Right atrium auricular region (tissue), 2 donors: ENCODE measurements at places on chromosomes 12 and 14.

DNA sequence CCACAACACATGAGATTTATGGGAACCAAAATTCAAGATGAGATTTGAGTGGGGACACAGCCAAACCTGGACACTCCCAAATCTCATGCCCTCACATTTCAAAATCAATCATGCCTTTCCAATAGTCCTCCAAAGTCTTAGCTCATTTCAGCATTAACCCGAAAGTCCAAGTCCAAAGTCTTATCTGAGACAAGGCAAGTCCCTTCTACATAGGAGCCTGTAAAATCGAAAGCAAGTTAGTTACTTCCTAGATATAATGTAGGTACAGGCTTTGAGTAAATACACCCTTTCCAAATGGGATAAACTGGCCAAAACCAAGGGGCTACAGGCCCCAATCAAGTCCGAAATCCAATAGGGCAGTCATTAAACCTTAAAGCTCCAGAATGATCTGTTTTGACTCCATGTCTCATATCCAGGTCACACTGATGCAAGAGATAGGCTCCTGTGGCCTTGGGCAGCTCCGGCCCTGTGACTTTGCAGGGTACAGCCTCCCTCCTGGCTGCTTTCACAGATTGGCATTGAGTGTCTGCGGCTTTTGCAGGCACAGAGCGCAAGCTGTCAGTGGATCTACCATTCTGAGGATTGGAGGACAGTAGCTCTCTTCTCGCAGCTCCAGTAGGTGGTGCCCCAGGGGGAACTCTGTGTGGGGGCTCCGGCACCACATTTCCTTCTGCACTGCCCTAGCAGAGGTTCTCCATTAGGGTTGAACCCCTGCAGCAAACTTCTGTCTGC is 60.1 kb downstream of the LRIG3 start:
- DNase-seq = no peak

DNA sequence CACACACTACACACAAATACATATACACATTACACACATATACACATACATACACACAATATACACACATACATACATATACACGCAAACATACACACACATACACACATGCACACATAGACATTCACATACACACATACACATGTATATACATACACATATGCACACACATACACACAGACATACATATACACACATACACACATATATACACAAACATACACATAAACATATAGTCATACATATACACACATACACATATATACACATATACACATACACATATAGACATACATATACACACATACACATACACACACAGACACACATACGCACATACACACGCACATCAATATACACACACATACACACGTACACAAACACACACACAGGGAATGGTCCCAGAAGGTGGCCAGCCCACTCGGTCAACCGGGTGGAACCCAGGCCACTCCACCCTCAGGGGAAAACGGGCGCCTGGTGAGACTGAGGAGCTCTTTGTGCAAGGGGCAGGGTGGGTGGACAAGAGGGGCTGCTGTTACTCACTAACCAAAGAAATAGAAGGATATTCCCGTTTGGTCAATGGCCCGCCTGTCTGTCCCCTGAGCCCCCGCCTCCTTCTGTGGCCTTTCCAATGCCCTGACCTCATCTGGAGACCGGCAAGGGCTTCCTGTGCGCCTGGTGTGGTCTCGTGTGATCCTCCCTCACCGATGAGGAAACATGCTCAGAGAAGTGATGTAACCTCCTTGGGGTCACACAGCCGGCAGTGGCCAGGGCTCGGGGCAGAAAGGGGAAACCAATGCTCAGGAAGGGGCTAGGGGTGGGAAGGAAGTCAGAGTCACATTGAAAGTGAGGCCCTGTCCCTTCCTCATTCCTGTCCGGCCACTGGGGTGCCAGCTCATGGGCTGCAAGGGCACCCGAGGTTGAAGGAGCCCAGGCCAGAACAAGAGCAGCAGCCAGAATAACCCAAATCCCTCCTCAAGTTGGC is 5.3 kb downstream of the TRPV4 start:
- peak; percentile 69 for DNase-seq

DNA sequence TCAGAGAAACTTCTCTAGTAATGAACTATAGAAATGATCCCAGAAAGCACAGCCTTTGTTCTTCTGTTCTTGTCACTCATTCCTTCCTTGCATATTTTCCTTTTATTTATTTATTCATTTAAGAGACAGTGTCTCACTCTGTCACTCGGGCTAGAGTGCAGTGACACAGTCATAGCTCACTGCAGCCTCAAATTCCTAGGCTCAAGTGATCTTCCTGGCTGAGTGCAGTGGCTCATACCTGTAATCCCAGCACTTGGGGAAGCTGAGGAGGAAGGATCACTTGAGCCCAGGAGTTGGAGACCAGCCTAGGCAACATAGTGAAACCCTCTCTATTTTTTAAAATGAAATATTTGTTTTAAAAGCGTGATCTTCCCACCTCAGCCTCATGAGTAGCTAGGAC is 11.5 kb downstream of the TECPR2 start:
- no peak for DNase-seq

DNA sequence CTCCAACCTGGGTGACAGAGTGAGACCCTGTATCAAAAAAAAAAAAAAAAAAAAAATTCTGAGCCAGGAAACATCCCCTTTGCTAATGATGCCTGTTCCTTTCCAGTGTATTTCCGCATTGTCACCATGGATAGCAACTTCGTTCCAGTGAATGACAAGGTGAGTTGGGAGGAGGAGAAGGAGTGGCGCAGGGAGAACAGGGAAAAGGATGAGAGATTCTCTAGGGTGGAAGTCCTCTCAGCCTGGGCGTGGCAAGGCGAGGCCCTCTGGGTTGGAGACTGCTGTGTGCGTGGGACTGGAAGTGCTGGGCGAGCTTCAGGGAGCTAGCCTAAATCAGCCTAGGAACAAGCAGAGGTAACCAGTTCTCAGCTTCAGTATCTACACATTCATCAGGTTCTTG is 7.2 kb downstream of the A2ML1 start:
- DNase-seq = no peak

GRCh38 chr12:4012977-4013968 is 140.1 kb upstream of the PARP11 start:
- no peak for DNase-seq

- DNase-seq = no peak
Observed at GRCh38 chr12:19398376-19399363, 40.6 kb upstream of the AEBP2 start.

GRCh38 chr12:108915632-108916133 is 35.8 kb downstream of the DAO start:
- no peak for DNase-seq

DNA sequence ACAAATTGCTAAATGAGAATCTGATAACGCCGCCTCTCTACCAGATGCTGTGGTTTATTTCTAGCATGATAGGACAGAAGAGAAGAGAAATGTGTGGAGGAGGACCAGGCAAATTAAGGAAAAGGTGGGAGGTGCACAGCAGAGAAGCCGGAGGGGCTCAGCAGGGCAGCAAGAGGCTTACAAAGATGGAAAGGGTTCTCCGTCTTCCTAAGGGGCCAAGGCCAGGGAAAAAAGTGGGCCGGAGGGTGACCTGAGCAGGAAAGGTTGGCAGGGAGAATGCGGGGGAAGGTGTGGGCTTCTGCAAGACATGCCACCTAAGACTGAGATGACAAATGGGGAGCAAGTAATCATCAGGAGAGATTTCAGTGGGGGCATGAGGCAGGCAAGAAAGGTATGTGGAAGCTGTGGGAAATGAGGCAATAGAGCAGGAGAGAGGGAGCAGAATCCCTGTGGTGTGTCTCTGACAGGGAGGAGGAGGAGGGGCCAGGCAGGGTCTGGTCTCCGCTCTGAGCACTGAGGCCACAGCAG is 18.7 kb downstream of the MANSC1 start:
- no peak for DNase-seq

DNA sequence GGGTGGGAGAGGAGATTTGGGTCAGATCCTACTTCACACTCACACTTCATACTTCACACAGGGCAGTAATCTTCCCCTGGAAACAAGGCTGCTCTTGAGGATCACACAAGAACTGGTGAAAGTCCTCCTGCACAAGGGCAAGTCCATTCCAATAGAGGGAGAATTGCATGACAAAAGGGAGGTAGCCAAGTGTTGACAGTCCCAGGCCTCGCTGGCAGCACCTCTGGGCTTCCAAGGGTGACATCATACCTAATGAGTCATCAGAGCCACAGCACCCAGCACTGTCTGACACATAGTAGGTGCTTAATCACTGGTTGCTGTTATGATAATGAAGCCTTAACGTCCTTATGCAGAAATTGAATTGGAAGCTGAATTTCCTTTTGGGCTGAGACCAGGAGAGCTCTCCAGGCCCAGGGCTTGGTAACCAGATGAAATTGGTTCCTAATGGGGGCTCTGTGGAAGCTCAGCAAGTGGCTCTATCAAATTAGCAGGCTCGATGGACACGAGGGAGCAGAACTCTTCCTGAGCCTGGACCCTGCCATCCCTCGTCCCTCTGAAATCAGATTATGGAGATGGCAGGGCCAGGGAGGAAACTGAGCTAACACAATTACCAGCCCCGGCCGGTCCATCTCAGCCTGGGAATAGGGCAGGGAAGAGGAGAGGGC is 58.8 kb upstream of the ACTN1 start:
- no peak for DNase-seq

DNA sequence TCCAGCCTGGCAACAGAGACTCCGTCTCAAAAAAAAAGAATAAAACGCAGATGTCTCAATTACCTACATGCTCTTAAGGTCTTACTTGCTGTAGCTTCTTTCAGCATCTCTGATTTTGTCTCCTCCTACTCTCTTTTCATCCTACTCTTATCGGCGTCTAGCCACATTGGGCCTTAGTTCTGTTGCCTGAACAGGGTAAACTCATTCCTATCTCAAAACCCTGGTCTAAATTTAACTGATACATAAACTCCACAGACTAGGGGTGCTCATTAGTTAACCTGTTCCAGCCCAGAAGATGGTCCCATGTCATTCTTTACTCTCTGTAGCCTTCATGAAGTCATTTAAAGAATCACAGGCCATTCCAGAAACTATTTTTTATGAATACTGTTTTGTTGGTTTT is 33.6 kb downstream of the EXD2 start:
- DNase-seq = no peak

- DNase-seq = no peak
Observed at GRCh38 chr14:64806202-64806861, 73.4 kb downstream of the SPTB start.

GRCh38 chr12:53696285-53696654 is 20.4 kb upstream of the ATP5MC2 start:
- DNase-seq = peak; percentile 67

GRCh38 chr12:71935594-71935993 is 3.1 kb upstream of the TPH2 start:
- DNase-seq = no peak

DNA sequence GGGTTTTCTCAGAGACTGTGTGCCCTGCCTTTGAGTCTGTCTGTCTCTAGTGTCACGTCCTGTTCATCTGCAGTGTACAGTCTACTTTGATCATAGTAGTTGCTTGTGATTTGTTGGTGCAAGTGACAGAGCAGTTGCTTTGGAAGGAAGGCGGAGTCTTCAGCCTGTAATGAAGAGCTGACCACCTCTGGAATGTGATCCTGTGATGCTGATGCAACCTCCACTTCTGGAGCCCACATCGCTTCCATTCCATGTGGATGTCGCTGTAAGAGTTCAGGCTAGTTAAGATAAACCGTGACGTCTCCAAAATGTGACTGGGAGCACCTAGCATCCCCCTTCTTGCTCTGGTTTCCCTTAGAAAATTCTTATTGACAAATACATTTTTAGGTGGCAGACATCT is 51.8 kb downstream of the PELI2 start:
- no peak for DNase-seq

DNA sequence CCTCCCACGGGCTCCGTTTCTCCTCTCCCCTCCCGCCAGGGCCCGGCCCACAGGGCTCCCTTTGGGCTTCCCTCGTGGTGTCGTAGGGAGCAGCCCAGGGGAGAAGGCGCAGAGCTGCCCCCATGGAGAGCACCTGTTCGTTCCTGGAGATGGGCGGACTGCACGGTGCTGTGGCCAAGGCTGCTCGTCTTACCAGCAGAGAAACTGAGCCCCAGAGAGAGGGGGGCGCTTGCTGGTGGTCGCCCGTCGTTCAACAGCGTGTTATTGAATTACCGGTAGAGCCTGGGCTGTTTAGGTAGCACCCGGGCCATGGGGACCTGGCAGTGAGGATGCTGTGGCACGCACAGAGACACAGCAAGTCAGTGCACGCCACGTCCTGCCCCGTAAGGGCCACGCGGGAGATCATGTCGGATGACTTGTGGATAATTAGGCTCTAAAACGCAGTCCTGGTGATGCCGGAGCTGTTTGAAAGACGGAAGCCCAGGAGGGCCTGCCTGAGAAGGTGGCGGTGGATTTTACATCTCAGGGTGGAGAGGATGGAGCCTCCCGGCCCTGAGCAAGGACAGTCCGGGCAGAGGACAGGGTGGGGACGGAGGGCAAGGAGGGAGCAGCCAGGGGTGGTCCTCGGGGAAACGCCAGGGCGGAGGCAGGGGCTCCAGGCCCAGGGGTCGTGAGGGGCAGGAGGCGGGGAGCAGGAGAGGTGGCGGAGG is 134.4 kb downstream of the ADGRD1 start:
- peak; percentile 52 for DNase-seq

DNA sequence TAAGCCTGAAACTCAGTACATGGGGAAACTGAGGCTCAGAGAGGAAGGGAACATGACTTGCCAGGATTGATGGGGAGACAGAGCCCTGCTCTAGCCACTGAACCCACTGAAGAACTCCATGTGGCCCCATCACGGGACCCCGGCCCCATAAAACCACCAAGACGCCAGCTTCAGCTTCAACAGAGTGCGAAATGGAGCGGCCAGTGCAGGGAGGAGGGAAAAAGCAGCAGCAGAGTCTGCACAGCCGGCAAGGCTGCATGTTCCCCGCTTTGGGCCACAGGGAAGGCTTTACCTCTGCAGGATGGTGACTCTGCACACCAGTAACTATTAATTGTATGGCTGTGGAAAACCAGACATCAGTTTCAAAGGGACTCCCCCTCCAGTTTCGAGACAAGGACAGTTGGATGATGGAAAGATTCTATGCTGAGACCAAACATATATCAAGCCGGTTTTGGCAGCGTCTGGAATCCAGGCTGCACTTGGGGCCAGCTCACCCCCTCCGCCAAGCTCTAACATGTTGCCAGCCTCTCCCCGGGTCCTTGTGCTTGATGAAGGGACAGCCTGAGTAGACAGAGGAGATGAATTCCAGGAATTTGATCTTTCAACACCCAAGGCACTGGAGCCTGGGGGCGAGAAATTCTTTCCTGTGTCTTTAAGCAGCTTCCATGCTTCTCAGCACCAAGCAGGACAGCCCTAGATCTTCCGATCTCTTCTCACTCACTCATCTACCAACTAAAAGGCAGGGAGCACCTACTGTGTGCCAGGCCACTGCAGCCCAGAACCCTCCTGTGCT is 55.7 kb upstream of the BCL11B start:
- no peak for DNase-seq

DNA sequence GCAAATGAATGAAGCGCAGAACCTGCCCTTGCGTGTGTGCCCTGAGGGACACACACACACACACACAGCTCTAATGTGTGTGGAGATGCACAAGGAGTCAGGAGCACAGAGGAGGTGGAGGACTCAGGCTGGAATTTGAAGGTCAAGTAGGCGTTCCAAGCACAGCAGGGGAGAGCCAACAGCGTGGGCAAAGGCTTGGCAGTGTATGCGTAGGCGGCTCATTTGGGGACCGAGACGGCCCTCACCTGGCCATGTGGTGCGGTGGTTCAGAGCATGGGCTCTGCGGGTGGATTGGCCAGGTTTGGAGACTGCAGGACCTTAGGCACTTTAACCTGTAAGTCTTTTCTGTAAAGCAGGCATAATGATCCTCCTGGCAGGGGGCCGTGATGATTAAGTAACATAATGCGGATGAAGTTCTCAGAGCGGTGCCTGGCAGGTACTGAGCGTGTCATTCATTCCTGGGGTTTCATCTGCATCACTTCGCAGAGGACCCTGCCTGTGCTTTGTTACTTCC is 69.5 kb upstream of the SLC24A4 start:
- no peak for DNase-seq
